PC-9 (cell line): ENCODE measurements at places on chromosomes 5 and 9.

DNA sequence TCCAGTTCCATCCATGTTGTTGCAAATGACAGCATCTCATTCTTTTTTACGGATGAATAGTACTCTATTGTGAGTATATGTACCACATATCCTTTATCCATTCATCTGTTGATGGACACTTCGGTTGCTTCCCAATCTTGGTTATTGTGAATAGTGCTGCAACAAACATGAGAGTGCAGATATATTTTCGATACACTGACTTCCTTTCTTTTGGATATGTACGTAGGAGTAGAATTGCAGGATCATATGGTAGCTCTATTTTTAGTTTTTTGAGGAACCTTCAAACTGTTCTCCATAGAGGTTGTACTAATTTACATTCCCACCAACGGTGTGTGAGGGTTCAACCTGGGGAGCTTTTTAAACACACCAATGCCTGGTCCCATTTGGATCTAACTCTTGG is 22.3 kb downstream of the GALNT12 start:
- DNase-seq = no peak
- H3K27ac ChIP-seq = no peak overlapping the region
- peaks cover 15% of the 10 kb centered on the region; the same call in 1 of the 2 replicates for H3K36me3 ChIP-seq
- no peaks in the 10 kb centered on the region for H3K27me3 ChIP-seq

DNA sequence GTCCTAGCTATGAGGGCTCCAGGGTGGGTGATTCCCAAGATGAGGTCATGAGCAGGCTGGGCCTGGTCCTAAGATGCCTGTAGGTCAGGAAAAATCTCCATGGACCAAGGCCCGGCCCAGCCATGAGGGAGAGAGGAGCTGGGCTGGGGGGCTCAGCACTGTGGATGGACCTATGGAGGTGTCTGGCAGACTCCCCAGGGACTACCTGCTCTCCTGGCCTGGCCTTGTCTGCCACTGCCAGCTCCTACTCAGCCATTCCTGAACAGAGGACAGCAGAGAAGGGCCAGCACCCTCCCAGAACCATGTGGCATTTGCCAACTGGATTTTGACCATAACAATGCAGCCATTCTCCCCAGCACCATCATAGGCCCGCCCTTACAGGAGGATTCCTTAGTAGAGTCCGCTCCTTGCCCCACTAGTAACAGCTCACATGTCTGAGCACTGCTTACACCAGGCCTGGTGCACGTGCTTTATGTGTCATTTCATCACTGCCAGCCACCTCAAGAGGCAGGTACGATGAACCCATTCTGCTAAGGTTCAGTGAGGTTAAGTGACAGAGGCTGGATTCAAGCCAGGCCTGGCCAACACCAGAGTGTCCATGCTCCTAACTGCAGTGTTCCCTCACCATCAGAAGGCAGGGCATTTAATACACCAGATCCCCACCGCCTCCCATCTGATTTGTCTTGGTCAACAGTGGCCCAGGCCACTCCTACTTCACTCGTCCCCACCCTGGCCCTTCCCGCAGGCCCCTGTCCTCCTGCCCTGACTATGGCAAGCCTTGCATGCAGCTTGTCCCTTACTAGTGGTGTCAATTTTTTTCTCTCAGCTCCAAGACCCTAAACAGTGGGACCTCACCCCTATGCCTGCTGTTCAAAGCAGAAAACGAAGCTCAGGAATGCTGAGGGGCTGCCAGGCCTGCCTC is 669 bp downstream of the IL13 start:
- no peak for DNase-seq
- no peaks in the 10 kb centered on the region for H3K27me3 ChIP-seq
- no peaks in the 10 kb centered on the region for H3K4me1 ChIP-seq
- H3K27ac ChIP-seq = no peak overlapping the region
- H3K4me3 ChIP-seq = no peak overlapping the region

DNA sequence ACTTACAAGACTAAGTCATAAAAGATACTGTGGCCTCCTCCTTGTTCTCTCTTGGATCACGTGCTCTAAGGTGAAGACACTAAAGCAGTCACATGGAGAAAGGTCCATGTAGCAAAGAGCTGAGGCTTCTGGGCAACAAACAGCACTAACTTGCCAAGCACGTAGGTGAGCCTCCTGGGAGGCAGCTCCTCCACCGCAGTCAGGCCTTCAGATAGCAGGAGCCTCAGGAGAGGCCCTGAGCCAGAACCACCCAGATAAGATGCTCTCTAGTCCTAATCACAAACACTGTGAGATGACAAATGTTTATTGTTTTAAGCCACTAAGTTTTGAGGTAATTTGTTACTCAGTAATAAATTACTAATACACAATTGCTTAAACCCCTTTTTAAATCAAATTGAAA is 38.0 kb downstream of the WDR41 start:
- H3K27ac ChIP-seq = no peak overlapping the region
- H3K36me3 ChIP-seq = no peaks in the 10 kb centered on the region; the same call in 1 of the 2 replicates
- no peak for DNase-seq
- no peak overlapping the region for H3K4me3 ChIP-seq
- no peaks in the 10 kb centered on the region for H3K27me3 ChIP-seq

GRCh38 chr5:16740066-16740810 is 123.4 kb upstream of the RETREG1 start:
- H3K27me3 ChIP-seq = no peaks in the 10 kb centered on the region
- DNase-seq = no peak
- H3K27ac ChIP-seq = no peak overlapping the region
- H3K36me3 ChIP-seq = no peaks in the 10 kb centered on the region

GRCh38 chr9:126295936-126296600 is 30.6 kb upstream of the MVB12B start:
- H3K27ac ChIP-seq = no peak overlapping the region
- no peaks in the 10 kb centered on the region for H3K27me3 ChIP-seq
- DNase-seq = no peak
- H3K36me3 ChIP-seq = no peaks in the 10 kb centered on the region

DNA sequence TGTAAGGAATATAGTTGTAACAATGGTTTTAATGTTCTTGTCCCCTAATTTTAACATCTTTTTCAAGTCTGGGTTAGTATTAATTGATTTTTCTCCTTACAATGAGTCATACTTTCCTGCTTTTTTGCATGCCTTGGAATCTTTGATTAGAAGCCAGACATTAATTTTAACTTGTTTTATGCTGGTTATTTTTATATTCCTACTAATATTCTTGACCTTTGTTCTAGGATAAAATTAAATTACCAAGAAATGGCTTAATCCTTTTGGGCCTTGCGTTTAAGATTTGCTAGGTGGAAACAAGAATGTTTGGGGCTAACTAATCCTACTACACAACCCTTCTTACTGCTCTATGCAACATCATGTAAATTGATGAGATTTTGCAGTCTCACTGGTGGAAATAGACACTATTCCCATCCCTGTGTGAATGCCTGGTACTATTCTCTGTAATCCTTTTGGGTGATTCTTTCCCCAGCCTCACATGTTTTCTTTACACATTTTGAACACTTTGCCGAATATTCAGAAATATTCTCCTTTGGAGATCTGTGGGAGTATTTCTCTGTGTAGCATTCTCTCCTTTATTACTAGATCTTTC is 47.2 kb downstream of the ZCCHC7 start:
- no peak for DNase-seq
- H3K36me3 ChIP-seq = no peaks in the 10 kb centered on the region
- no peaks in the 10 kb centered on the region for H3K27me3 ChIP-seq
- H3K4me3 ChIP-seq = no peak overlapping the region
- no peak overlapping the region for H3K27ac ChIP-seq

- H3K36me3 ChIP-seq = peaks cover 13% of the 10 kb centered on the region; the same call in 1 of the 2 replicates
- H3K27ac ChIP-seq = peak overlapping the region; percentile 81
- DNase-seq = no peak
- H3K4me3 ChIP-seq = peak overlapping the region; percentile 89
Observed at GRCh38 chr9:122941582-122942234, 888 bp downstream of the RABGAP1 start.
